ENCODE measurements at places on chromosomes 7 and 10. TPM values are rescaled to one million over a fixed set of nuclear protein-coding genes. Genes with fewer than 3 reads are reported as not detected.

PKD2L1 gene
- total RNA-seq, result 1.1 TPM

MAGI2 gene
- total RNA-seq, result 25.5 TPM

CLDN4 gene
- 0.19 TPM for total RNA-seq

SLC18A3 gene
- total RNA-seq, result not detected

GCK gene
- total RNA-seq, result 1.9 TPM

ZNF727 gene
- total RNA-seq, result 5.6 TPM

DNA sequence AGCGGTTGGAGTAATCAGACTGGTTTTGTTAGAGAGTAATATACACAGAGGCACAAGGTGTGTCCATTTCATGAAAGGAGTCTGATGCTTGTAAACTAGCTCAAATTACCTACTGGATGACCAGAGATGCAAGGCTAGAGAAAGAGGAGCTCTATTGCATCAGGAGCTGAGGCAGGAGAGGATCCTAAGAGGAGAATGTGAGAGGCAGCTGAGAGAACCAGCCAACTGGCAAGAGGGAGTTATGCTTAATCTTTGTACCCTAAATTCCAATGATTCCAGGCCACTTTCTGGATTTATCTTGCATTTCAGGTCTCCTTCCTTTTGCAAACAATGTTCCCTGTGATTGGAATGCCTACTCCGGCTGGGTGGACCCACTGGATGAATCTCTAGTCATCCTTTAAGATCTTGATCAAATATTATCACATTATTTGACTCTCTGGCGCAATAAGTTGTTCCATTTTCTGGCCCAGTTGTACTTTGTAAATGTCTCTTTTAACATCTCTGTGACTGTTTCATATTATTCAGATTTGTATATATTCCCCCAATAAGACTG is 57.5 kb upstream of the PTPN12 start:
- H3K27ac ChIP-seq, result no peak overlapping the region
- no peak overlapping the region for H3K4me3 ChIP-seq
- no peak for DNase-seq
- H3K4me1 ChIP-seq, result no peaks in the 10 kb centered on the region
- no peaks in the 10 kb centered on the region for H3K36me3 ChIP-seq

GRCh38 chr10:61389887-61390286 is 63.3 kb downstream of the TMEM26 start:
- H3K36me3 ChIP-seq, result no peaks in the 10 kb centered on the region
- no peak for DNase-seq
- H3K27me3 ChIP-seq, result no peaks in the 10 kb centered on the region
- no peak overlapping the region for H3K4me3 ChIP-seq
- no peaks in the 10 kb centered on the region for H3K4me1 ChIP-seq

GRCh38 chr7:47327698-47328391 is 254.1 kb downstream of the TNS3 start:
- H3K4me1 ChIP-seq, result peaks cover 5% of the 10 kb centered on the region
- H3K27ac ChIP-seq, result peak overlapping the region; percentile 57
- H3K27me3 ChIP-seq, result no peaks in the 10 kb centered on the region

- peak overlapping the region; percentile 45 for H3K4me3 ChIP-seq
- peaks cover 4% of the 10 kb centered on the region for H3K4me1 ChIP-seq
- H3K27me3 ChIP-seq, result no peaks in the 10 kb centered on the region
- H3K36me3 ChIP-seq, result no peaks in the 10 kb centered on the region
Measured at GRCh38 chr7:44796034-44796503, 412 bp upstream of the PPIA start.

- DNase-seq, result no peak
- H3K36me3 ChIP-seq, result no peaks in the 10 kb centered on the region
- no peaks in the 10 kb centered on the region for H3K4me1 ChIP-seq
- H3K4me3 ChIP-seq, result no peak overlapping the region
- no peaks in the 10 kb centered on the region for H3K27me3 ChIP-seq
Measured at GRCh38 chr10:78570633-78571235, 498.0 kb upstream of the ZMIZ1 start.

GRCh38 chr10:75405598-75406461 is 4.3 kb upstream of the ZNF503 start:
- H3K36me3 ChIP-seq, result no peaks in the 10 kb centered on the region
- H3K4me3 ChIP-seq, result no peak overlapping the region
- H3K4me1 ChIP-seq, result no peaks in the 10 kb centered on the region
- no peak for DNase-seq
- H3K27me3 ChIP-seq, result no peaks in the 10 kb centered on the region
